ENCODE measurements at places on chromosomes 1 and 21.

- DNase-seq = no peak
Measured at GRCh38 chr1:43270421-43271095, 775 bp downstream of the TMEM125 start.

- peak; percentile 6 for DNase-seq
Measured at GRCh38 chr1:239976130-239976968, 115.3 kb upstream of the FMN2 start.

DNA sequence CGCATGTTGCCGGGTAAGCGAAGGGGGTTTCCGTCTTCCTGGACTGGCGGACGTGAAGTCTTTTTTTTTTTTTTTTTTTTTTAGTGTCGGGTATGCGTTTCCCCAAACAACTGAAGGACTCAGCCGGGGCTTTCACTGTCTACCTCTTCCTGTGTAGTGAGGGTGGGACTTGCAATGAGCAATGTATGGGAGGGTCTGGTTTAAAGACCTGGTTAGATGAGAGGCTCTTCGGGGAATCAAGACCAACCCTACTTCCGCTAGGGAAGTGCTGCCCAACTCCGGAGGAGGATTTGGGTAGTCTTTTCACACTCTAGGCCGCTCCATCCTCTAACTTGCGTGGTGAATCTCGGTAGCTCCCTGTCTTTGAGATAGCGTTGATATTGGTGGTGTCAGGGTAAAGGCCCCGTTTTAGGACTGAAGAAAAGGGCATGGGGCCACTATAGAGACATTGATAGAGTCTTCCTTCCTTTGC lies 754 bp downstream of the PRRC2C start:
- peak; percentile 88 for DNase-seq

GRCh38 chr1:72936151-72936740 lies 653.9 kb upstream of the NEGR1 start:
- no peak for DNase-seq

DNA sequence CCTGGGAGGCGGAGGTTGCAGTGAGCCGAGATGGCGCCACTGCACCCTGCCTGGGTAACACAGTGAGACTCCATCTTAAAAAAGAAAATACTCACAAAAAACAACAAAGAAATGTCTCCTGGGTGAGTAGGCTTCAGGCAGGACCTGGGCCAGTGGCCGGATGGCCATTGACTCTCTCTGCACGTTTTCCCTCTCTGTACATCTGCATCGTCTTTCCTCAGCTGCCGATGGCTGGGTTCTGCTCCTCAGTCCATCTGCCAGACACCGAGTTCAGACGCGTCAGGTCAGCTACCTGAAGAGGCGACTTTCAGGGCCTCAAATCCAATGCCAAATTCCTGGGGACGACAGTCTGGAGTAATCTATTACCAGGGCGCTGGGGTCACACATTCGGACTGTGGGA lies 199.3 kb downstream of the CAMTA1 start:
- DNase-seq = no peak

- DNase-seq = no peak
Measured at GRCh38 chr1:36436821-36437220, 13.4 kb downstream of the OSCP1 start.

DNA sequence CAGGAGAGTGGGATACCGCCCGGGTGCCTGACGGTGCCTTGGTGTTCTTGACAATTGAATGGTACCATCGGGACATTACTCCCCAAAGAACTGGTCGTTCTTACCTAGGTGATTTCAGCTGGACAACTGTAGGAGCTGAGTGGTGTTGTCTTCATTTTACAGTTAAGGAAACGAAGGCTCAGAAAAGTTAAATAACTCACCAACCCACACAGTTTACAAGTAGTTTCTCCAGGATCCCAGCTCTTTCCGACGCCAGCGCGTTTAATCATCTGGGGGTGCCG lies 1.6 kb downstream of the PIK3CD start:
- DNase-seq = no peak

- no peak for DNase-seq
Measured at GRCh38 chr1:54548389-54549044, 489 bp downstream of the ACOT11 start.

GRCh38 chr1:63903947-63904610 lies 130.3 kb downstream of the ROR1 start:
- no peak for DNase-seq

- no peak for DNase-seq
Measured at GRCh38 chr21:32757804-32758203, 13.8 kb downstream of the PAXBP1 start.

- no peak for DNase-seq
Measured at GRCh38 chr1:10973552-10973951, 38.9 kb upstream of the TARDBP start.

DNA sequence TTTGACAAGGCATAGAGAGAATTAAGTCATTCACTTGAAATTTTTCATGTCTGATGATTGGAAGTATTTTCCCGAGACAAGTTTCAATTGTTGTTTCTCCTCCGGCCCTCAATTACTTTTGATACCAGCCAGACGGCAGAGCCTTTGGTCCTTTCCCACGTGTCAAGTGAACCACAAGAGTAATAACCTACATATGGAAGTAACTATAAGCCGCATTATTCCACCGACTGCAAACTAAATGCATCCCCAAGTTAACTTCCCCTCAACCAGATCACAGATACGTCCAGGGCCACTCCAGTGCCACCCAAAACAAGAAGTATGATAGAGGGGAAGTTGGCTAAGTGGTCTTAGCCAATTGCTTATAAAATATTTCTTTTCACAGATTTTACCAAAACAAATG lies 20.2 kb downstream of the COLGALT2 start:
- DNase-seq = no peak

DNA sequence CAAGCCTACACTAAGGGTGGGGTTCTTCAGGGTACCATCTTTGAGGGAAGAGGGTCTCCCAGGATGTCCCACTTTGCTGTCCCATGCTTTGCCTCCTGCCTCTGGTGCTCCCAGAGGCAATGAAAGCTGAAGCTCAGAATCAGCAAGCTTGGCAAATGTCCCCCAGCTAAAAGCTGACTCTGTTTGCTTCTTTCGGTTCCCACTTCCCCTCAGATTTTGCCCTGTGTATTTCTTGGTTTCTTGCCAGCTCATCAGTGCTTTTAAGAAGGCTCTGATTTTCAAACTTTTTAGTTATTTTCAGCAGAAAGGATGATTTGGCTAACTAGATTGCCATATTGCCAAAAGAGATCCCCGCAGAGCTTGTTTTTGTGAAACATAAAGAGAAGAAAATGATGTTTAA lies 33.1 kb upstream of the COG2 start:
- DNase-seq = no peak

DNA sequence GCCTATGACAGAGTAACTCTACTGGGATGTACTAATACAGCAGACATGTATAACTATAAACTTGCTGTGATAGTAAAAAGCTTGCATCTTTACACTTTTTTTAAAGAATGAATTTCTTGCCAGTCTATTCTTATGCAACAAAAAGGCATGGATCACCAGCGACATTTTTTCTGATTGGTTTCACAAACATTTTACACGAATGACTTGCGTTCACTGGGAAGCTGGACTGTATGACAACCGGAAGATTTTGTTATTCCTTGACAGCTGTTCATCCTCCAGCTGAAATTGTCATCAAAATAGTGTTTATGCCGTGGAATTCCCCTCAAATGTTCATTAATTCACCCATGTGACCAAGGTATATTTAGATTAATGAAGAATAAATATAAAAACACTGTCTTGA lies 131.0 kb downstream of the XPR1 start:
- DNase-seq = no peak

DNA sequence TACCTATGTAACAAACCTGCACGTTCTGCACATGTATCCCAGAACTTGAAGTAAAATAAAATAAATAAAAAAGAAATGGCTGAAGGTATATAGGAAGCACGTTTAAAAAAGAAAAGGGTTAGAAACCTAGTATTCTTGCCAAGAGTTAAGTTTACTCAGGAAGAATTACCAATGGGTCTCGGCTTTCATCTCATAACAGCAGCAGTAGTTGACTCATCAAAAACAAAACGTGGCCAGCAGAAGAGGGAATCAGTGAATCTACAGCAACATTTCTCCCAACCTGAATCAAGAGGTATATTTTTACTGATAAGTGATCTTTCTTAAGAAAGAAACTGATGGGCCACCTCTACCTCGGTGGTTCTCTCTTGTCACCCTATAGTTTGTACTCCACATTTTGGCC lies 340.3 kb downstream of the BRINP2 start:
- no peak for DNase-seq

GRCh38 chr1:73593804-73594203 lies 604.2 kb downstream of the LRRIQ3 start:
- DNase-seq = no peak

DNA sequence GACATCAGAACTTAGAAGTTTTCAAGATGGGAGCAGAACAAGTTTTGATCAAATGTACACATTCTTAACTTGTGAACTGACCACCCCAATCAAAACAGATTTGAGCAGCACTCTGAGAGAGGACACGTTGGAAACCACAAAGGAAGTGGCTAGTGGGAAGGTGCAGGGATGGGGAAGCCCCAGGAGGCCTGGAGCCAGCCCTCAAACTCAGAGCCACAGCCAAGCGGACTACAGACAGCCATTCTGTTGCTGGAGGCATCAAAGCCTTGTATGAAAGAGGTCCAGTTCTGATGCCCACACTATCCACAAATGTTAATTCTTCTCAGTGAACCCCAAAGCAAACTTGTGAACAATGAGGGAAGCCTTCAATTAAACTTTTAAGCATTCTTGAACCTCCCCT lies 143.6 kb upstream of the RAB4A start:
- DNase-seq = no peak

GRCh38 chr21:35102488-35103371 lies 53.6 kb upstream of the RUNX1 start:
- no peak for DNase-seq

DNA sequence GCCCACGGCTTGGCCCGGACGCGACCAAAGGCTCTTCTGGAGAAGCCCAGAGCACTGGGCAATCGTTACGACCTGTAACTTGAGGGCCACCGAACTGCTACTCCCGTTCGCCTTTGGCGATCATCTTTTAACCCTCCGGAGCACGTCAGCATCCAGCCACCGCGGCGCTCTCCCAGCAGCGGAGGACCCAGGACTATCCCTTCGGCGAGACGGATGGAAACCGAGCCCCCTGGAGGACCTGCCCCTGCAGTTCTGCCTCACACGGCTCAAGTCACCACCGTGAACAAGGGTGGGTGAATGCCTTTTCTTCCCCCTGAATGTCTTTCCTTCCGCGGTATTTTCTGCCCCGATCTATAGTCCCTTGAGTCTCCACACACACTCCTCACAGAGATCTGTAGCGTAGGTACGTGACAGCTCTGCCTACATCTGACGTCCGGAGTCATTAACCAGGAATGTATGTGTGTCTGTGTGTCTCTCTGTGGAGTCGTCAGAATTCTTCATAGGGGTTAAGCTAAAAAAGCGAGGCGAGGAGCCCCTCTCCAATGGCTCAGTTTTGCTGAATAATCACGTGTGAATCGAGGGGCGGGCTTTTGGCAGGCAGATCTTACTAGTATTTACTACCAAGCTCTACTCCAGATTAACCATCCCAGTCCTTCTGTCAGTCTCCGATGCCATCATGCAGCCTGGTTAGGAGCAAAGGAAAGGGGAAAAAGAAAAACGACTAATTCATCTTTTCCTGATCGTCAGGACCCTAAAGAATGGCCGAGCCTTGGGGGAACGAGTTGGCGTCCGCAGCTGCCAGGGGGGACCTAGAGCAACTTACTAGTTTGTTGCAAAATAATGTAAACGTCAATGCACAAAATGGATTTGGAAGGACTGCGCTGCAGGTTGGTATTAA lies at the start of gene CDKN2C:
Gene CDKN2C (plus strand): TSS at position 635 of the 898 bp plus-strand sequence. CDS start 124 bp downstream, at position 759.
- DNase-seq = peak; percentile 58

All from T-helper 22 cell (primary cell).